ENCODE measurements at places on chromosomes 2 and 18. TPM values are rescaled to one million over a fixed set of nuclear protein-coding genes. Genes with fewer than 3 reads are reported as not detected.

The ATRAID gene
- 140 TPM for total RNA-seq

The REEP1 gene
- total RNA-seq = 0.11 TPM

The SPOPL gene
- 21.4 TPM for total RNA-seq

The BCL11A gene
- 0.37 TPM for total RNA-seq

The MARCO gene
- not detected for total RNA-seq

The CYP26B1 gene
- total RNA-seq = 0.33 TPM

The SERPINB13 gene
- not detected for total RNA-seq

The NRP2 gene
- total RNA-seq = 159 TPM

The FN1 gene
- total RNA-seq = 2,380 TPM

The IL37 gene
- total RNA-seq = not detected

The CRYGC gene
- total RNA-seq = not detected

The LAMA3 gene
- 30.5 TPM for total RNA-seq

The CFC1 gene
- not detected for total RNA-seq

The RIT2 gene
- total RNA-seq = not detected

The TCF7L1 gene
- 2.3 TPM for total RNA-seq

The ARL4C gene
- total RNA-seq = 39.3 TPM

The SPC25 gene
- 2.6 TPM for total RNA-seq

The LRRC30 gene
- total RNA-seq = not detected

The TGFBRAP1 gene
- total RNA-seq = 18.1 TPM

The GAD1 gene
- total RNA-seq = not detected

The ARHGAP25 gene
- 1.1 TPM for total RNA-seq

The NMUR1 gene
- not detected for total RNA-seq

The PTPRN gene
- 58.1 TPM for total RNA-seq

The IDH1 gene
- 232 TPM for total RNA-seq

The POTEC gene
- total RNA-seq = not detected

The PLEKHH2 gene
- total RNA-seq = 11.7 TPM

The RNF144A gene
- 12.0 TPM for total RNA-seq

The TFCP2L1 gene
- total RNA-seq = under 0.01 TPM

The TMBIM1 gene
- 215 TPM for total RNA-seq

The EVX2 gene
- total RNA-seq = 0.11 TPM

The ANKRD30BL gene
- not detected for total RNA-seq

The RAD51AP2 gene
- total RNA-seq = not detected

The NBAS gene
- total RNA-seq = 147 TPM

The SMIM21 gene
- total RNA-seq = not detected

The UGT1A9 gene
- total RNA-seq = not detected

The CMPK2 gene
- total RNA-seq = 15.4 TPM

The GBX2 gene
- total RNA-seq = not detected

The OSBPL6 gene
- 3.6 TPM for total RNA-seq

The CD8B2 gene
- not detected for total RNA-seq

The ASB18 gene
- not detected for total RNA-seq

The RMND5A gene
- 27.6 TPM for total RNA-seq

The RBM43 gene
- 4.8 TPM for total RNA-seq

The MYO5B gene
- total RNA-seq = under 0.01 TPM

The ZAP70 gene
- total RNA-seq = 0.12 TPM

The KIDINS220 gene
- total RNA-seq = 115 TPM

The CD207 gene
- total RNA-seq = not detected

The AGAP1 gene
- total RNA-seq = 11.8 TPM

The ZSWIM2 gene
- total RNA-seq = 0.62 TPM
